ENCODE measurements at places on chromosomes 5 and 9. TPM values are rescaled to one million over a fixed set of nuclear protein-coding genes. Genes with fewer than 3 reads are reported as not detected.

The UBLCP1 gene
- 25.4 TPM for polyA plus RNA-seq

- no peaks in the 10 kb centered on the region for H3K36me3 ChIP-seq
- no peaks in the 10 kb centered on the region for H3K4me1 ChIP-seq
- DNase-seq, result peak; percentile 43
- no peaks in the 10 kb centered on the region for H3K27me3 ChIP-seq
- H3K27ac ChIP-seq, result no peak overlapping the region
Observed at GRCh38 chr5:96601715-96602244, 60.4 kb upstream of the CAST start.

GRCh38 chr9:123035791-123036190 is 2.3 kb downstream of the GPR21 start:
- H3K4me1 ChIP-seq, result no peaks in the 10 kb centered on the region
- H3K4me3 ChIP-seq, result no peak overlapping the region
- H3K27me3 ChIP-seq, result no peaks in the 10 kb centered on the region
- DNase-seq, result no peak

GRCh38 chr9:93205045-93205768 is 21.3 kb downstream of the WNK2 start:
- no peaks in the 10 kb centered on the region for H3K36me3 ChIP-seq
- no peak overlapping the region for H3K4me3 ChIP-seq
- peaks cover 86% of the 10 kb centered on the region for H3K4me1 ChIP-seq
- no peaks in the 10 kb centered on the region for H3K27me3 ChIP-seq
- peak; percentile 56 for DNase-seq

All from large intestine (tissue), 12 donors.